ENCODE measurements at places on chromosomes 6 and 20.

GRCh38 chr6:36367743-36368142 is 19.7 kb downstream of the ETV7 start:
- no peak for DNase-seq

DNA sequence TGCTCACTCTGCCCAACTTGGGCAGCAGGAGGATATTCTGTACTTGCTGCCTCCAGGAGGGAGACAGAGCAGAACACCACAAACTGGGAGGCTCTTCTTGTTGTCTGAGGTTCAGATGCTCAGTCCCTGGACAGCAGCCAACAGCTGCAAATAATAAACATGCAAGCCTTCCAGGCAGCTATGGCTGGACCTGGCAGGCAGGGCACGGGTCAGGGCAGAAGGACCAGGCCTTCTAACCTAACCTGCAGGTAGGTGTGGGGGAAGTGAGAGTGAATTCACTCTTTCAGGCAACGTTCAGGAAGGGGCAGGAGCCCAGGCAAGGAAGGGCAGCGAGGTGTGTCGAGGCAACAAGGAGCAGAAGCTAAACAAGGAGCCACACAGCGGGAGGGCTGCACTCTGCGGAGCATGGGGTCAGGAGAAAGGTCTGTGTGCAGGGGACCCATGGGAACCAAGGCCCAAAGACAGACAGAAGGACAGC is 31.5 kb downstream of the NINL start:
- no peak for DNase-seq

- DNase-seq = no peak
Measured at GRCh38 chr6:107740496-107741190, 83.5 kb downstream of the SCML4 start.

DNA sequence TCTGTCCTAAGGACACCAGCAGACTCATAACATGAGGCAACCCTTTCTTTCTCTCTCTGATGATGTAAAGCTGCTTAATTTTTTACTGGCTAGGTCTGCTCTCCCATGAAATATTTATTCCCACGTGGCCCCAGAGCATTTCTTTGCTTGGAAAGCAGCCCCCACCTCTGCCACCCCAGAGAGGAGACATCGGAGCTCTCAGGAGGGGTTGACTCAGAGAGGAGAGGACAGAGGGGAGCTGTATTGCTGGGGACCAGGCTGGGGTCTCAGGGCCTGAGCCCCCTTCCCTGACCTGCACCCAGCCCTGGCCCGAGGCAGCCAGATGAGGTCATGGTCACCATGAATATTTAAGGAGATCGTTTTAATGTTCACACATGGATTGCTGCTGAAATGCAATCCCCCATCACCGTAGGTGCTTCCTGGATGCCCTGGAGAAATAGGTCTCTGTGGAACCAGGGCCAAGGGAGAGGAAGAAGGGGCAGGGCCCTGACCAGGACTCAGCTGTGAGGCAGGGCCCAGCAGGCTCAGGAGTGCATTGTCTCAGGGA is 117.5 kb downstream of the DLL1 start:
- no peak for DNase-seq

GRCh38 chr6:154399097-154399496 is 42.5 kb upstream of the IPCEF1 start:
- DNase-seq = no peak

GRCh38 chr6:42103753-42104094 is 38.7 kb downstream of the C6orf132 start:
- no peak for DNase-seq

GRCh38 chr6:148471624-148472159 is 129.1 kb downstream of the SASH1 start:
- no peak for DNase-seq

DNA sequence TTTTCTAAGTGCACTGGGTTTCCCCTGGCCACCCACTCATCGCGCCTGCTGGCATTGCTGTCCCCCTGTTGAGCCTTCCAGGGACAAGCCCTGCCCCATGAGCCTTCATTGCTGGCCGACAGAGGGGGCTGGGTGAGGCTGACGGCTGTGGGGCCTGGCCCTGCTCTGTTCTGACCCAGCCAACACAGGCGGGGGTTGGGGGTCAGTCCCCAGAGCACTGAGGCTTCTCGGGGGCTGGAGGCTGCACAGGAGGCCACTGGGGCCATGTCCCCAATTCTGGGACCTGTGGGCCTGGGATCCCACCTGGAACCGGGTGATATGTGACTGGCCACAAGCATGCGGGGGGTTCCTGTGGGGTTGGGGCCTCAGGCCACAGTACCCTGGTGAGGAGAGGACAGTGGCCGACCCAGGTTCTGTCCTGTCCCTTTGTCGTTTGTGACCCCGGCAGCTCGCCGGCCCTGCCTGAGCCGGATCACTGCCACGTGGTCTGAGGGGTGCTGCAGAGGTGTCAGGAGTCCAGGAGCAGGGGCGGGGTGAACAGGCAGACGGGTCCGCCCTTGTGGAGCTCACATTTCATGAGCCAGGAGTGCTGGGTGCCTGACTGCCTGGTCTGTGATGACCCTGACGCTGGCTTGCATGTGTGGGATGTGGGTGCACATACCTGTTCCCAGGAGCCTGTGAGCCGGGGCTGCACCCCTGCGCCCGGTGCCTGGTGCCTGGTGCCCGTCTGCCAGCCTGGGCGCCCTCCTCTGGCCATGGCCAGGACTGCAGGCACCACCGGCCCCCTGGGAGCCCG is 2.1 kb upstream of the COL20A1 start:
- peak; percentile 87 for DNase-seq

DNA sequence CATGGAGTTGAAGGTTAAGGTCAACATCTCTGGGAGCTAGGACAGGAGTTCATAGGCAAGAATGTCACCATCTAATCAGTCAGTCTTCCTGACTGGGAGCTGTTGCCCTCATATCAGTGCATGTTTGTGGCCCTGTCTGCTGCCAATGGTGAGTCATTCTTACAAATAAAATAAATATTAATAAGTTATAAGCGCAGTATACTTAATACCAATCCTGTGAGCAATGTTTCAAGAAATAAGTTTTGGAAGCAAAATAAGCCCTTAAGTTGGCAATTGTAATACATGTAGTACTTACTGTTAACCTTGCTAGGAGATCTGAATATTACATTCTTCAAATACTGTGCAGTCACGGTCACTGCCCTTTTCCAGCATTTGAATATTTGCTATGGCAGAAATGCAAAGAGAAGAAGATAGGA is 20.2 kb upstream of the MDGA1 start:
- no peak for DNase-seq

DNA sequence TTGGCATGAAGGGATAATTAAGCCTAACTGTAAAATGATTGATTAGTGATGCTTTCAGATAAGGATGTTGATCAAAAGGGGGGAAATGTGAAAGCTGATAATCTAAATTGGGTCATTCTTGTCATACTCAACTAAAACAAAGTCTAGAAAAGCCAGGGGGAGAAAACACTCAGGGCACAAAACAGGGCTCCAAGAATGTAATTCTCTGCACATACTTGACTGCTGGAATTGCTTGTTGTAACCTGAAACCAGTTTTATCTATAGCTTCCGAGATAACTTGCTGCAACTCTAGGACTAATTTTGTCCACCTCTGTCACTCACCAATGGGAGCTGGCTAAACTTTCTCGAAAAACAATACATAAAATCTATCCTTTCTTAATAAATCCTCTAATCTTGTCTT is 310.3 kb downstream of the CLVS2 start:
- no peak for DNase-seq

DNA sequence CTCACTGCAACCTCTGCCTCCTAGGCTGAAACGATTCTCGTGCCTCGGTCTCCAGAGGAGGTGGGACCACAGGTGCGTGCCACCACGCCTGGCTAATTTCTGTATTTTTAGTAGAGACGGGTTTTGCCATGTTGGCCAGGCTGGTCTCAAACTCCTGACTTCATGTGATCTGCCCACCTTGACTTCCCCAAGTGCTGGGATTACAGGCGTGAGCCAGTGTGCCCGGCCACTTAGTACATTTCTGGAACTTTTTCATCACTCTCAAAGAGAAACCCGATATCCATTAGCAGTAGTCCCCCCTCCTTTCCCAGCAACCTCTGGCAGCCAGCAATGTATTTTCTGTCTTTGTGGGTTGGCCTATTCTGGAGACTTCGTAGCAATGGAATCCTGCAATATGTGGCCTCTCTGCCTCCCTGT is 109.8 kb downstream of the JARID2 start:
- DNase-seq = no peak

DNA sequence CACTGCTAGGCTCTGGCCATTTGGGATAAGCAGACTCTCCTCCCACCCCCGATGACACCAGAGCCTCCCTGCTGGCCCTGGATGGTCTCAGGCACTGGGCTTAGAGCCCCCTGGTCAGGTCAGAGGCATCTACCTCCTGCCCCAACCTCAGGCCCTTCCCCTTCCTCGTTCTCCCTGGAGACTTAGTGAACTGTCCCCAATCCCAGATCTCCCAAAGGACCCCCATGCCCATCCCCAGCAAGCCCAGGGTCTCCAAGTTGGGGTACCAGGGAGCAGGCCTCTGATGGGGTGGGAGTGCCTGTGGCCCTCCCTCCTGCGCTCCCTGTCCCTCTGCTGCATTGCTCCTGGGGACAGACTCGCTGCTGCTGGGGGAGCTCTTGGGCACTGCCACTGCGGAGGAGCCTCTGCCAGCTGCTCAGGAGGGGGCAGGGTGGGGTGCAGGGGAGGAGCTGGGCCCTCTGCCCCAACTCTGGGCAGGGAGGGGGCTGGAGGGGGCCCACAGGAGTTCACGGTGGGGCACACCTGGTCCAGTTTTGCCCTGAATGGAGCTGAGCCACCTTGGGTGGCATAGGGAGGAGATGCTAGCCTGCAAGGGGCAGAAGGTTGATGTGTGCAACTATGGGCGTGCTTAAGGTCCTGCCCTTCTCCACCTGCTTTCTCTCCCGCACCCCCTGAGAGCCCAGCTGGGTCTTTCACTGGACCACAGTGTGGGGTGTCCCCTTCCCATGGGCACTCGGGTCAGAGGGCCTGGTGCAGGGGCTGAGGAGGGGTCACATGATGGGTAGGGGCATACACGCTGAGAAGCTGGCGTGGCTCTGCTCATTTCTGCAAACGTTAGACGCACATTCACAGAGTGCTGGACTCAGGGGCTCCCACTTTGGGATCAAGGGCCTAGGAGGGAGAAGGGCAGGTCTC is 40.4 kb downstream of the SPDEF start:
- no peak for DNase-seq

- peak; percentile 72 for DNase-seq
Measured at GRCh38 chr6:41449399-41450245, 96.6 kb upstream of the FOXP4 start.

DNA sequence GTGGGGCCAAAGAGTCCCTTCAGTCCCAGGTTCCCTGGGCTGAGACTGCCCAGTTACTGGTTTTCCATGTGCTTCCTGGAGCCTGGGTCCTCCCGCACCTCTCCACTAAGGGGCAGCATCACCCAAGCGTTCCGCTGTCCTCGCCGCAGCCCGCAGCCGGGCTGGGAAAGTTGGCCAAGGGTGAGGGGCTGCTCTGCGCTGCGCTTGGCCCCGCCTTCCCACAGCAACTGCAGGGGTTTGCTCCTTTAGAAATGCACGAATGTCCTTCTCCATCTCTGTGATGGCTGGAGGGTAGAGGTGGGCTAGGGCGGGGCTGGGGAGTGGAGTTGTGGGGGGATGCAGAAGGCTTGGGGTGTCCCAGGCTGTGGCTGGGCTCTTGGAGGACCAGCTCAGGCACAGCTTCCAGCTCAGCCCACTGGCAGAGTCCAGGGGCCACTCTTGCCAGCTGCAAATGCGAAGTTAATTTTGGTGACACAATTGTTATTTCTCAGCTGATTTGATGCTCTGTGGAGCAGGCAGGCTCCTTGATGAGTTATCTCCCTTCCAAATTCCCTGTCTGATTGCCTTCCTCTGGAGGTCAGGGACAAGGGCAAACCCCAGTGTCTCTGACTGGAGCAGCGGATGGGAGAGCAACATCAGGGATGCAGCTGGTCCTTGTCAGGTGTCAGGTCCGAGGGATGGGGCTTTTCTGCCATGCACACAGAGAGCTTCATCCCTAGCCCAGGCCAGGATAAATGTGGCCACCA is 63.2 kb downstream of the NOL4L start:
- DNase-seq = peak; percentile 84

DNA sequence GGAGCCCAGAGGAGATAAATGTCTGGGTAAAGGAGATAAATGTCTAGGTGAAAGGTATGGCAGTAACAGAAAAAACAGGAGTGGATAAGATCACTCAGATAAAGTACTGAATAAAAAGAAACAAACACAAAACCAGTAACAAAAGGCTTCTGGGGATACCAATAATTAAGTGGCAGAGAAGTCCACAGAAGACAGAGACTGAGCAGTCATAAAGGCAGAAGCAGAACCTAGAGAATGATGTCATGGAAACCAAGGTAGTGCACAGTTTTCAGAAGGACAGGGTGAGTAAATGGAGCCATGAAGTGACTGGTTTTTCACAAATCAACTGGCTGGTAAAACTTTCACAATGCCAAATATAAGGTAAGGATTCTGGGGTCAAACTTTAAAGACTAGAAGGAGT is 80.9 kb upstream of the PLN start:
- DNase-seq = no peak

GRCh38 chr6:33028220-33028849 is 18.9 kb upstream of the HLA-DOA start:
- DNase-seq = no peak

DNA sequence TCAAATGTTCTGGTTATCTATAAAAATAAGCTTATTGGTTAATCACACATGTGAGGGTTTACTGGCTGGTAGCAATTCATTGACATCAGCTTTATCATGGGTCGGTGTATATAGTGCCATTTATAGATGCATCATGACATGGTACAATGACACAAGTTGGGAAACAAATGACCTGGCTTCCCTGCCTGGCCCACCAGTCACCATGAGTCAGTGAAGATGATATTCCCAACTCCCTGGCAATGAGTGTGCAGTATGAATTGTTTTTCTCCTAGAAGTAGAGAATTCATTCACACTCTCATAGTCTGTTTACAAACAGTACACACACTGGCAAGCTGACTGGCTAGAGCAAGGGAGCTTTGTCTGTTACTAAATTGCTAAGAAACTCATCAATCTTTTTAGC is 37.2 kb upstream of the CALHM6 start:
- no peak for DNase-seq

DNA sequence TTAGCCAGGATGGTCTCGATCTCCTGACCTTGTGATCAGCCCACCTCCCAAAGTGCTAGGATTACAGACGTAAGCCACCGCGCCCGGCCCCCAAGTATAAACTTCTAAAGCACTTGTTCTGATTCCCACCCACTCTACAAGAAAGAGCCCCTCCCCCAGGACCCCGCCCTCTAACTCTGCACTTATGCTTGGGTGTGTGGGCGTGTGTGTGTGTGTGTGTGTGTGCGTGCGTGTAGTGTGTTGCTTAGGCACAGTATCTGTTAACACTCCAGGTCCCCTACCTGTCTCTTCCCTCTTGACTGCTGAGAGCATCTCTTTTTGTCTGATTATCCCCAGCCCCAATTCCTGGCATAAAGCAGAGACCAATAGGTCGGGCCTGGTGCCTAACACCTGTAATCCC is 6.0 kb upstream of the PTCRA start:
- no peak for DNase-seq

- DNase-seq = no peak
Measured at GRCh38 chr20:11429889-11430519, 487.7 kb upstream of the BTBD3 start.

GRCh38 chr6:146984251-146984924 is 219.8 kb upstream of the STXBP5 start:
- DNase-seq = peak; percentile 23

Measured in left lung (tissue), 14 donors.